ENCODE measurements at places on chromosomes 16 and 17. TPM values are rescaled to one million over a fixed set of nuclear protein-coding genes. Genes with fewer than 3 reads are reported as not detected.

DNA sequence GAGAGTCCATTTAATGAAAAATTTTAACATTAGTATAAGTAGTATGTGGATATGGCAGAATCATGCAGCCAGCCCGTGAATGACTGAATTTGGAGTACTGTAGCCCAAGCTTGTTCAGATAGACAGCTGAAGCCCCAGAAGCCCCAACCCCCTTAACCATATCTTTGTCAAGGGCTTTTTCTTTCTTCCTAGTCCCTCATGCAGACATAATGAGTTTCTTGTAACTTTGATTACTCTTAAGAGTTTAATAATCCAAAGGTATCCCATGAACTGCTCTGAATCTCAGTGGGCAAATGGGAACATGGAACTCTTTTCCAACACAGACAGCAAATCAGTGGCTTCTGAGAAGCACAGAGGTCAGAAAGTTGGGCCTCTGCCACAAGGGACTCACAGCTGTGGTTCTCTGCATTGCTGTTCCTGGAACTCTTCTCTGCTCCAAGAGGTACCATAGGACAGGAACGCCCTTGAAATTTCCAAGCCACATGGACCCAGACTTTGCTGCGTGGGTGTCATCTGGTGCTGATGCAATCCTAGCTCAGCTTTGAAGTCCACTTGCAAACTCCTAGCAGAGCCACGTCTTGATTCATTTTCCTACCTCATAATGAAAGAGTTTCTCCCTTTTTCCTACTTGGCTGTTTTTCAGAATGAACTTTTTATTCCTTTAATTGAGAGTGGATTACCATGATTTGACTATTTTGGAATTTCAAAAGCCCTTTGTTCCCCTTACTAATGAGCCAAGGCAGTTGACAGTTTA lies 18.1 kb downstream of the LYRM1 start:
- no peak for DNase-seq
- H3K27me3 ChIP-seq = no peaks in the 10 kb centered on the region
- H3K4me1 ChIP-seq = peaks cover 5% of the 10 kb centered on the region

GRCh38 chr17:72622661-72623433 lies 469.6 kb downstream of the SLC39A11 start:
- no peaks in the 10 kb centered on the region for H3K27me3 ChIP-seq
- H3K4me3 ChIP-seq = no peak overlapping the region
- H3K4me1 ChIP-seq = no peaks in the 10 kb centered on the region
- H3K27ac ChIP-seq = no peak overlapping the region

GRCh38 chr17:78128551-78129350 lies at the start of gene TMC6:
Gene TMC6 (minus strand): TSS chr17:78128755. CDS start chr17:78126832, 1,923 bp downstream.
- H3K36me3 ChIP-seq = no peaks in the 10 kb centered on the region
- no peaks in the 10 kb centered on the region for H3K27me3 ChIP-seq
- no peaks in the 10 kb centered on the region for H3K4me1 ChIP-seq
- no peak for DNase-seq
- peak within 1 kb of the TSS; percentile 46 for H3K4me3 ChIP-seq
- no peak within 1 kb of the TSS for H3K27ac ChIP-seq

DNA sequence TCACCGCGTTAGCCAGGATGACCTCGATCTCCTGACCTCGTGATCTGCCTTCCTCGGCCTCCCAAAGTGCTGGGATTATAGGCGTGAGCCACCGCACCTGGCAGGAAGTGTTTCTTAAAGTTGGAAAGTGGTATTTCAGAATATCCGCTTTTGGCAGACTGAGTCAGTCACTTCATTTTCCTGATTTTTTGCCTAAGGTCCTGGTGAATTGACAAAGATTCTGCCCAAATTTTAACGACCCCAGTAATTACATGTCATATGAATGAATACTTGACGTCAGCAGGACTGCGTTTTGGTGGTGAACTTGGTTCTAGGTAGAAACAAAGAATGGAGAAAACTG lies 4.5 kb upstream of the BRCA1 start:
- no peaks in the 10 kb centered on the region for H3K36me3 ChIP-seq
- peaks cover 8% of the 10 kb centered on the region for H3K4me1 ChIP-seq
- H3K4me3 ChIP-seq = no peak overlapping the region
- H3K27ac ChIP-seq = peak overlapping the region; percentile 63

GRCh38 chr17:17751489-17752088 lies 70.3 kb downstream of the RAI1 start:
- H3K4me1 ChIP-seq = peaks cover 9% of the 10 kb centered on the region
- no peak for DNase-seq
- H3K4me3 ChIP-seq = peak overlapping the region; percentile 20

GRCh38 chr17:32349503-32349853 lies 479 bp upstream of the ZNF207 start:
- DNase-seq = no peak
- peaks cover 10% of the 10 kb centered on the region for H3K4me1 ChIP-seq

- H3K4me1 ChIP-seq = no peaks in the 10 kb centered on the region
- H3K36me3 ChIP-seq = no peaks in the 10 kb centered on the region
- no peak for DNase-seq
- no peak overlapping the region for H3K27ac ChIP-seq
- H3K27me3 ChIP-seq = no peaks in the 10 kb centered on the region
- H3K4me3 ChIP-seq = no peak overlapping the region
Measured at GRCh38 chr16:19162085-19162484, 6.0 kb upstream of the SYT17 start.

GRCh38 chr16:68064791-68065365 lies 20.3 kb upstream of the NFATC3 start:
- no peaks in the 10 kb centered on the region for H3K27me3 ChIP-seq
- no peak overlapping the region for H3K27ac ChIP-seq
- H3K4me3 ChIP-seq = no peak overlapping the region
- peaks cover 5% of the 10 kb centered on the region for H3K4me1 ChIP-seq

GRCh38 chr17:77256710-77257109 lies 115.9 kb downstream of the SEC14L1 start:
- DNase-seq = no peak
- no peaks in the 10 kb centered on the region for H3K36me3 ChIP-seq
- no peak overlapping the region for H3K4me3 ChIP-seq

DNA sequence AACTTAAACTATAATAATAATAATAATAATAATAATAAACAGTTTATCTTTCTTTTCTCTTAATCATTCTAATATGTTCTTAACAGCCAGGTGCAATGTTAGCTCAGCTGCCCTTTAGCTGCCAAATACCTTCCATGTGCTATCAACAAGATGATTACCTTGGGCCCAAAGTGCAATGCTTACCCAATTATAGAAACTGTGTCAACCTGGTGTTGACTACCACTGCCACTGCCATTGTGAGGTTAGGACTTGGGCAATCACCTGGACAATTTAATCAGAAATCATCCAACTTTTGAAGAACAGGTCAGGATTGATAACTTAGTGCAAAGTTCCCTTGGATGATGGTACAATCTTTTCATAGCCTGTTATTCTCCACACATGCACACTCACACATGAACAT lies 371.8 kb upstream of the SALL1 start:
- H3K4me1 ChIP-seq = peaks cover 1% of the 10 kb centered on the region
- H3K27me3 ChIP-seq = no peaks in the 10 kb centered on the region
- no peak overlapping the region for H3K4me3 ChIP-seq
- no peak for DNase-seq
- H3K27ac ChIP-seq = no peak overlapping the region

- no peak overlapping the region for H3K27ac ChIP-seq
- H3K4me3 ChIP-seq = no peak overlapping the region
- H3K4me1 ChIP-seq = no peaks in the 10 kb centered on the region
- H3K36me3 ChIP-seq = no peaks in the 10 kb centered on the region
- DNase-seq = no peak
Measured at GRCh38 chr17:28443901-28444638, 29.4 kb upstream of the SLC13A2 start.

GRCh38 chr17:14904386-14904785 lies 360.7 kb downstream of the PMP22 start:
- no peaks in the 10 kb centered on the region for H3K4me1 ChIP-seq
- H3K4me3 ChIP-seq = no peak overlapping the region
- H3K36me3 ChIP-seq = no peaks in the 10 kb centered on the region
- DNase-seq = no peak
- no peak overlapping the region for H3K27ac ChIP-seq

- H3K4me3 ChIP-seq = no peak overlapping the region
- H3K4me1 ChIP-seq = no peaks in the 10 kb centered on the region
- H3K36me3 ChIP-seq = no peaks in the 10 kb centered on the region
- H3K27ac ChIP-seq = no peak overlapping the region
- no peak for DNase-seq
Measured at GRCh38 chr17:45907750-45908395, 13.5 kb downstream of the MAPT start.

DNA sequence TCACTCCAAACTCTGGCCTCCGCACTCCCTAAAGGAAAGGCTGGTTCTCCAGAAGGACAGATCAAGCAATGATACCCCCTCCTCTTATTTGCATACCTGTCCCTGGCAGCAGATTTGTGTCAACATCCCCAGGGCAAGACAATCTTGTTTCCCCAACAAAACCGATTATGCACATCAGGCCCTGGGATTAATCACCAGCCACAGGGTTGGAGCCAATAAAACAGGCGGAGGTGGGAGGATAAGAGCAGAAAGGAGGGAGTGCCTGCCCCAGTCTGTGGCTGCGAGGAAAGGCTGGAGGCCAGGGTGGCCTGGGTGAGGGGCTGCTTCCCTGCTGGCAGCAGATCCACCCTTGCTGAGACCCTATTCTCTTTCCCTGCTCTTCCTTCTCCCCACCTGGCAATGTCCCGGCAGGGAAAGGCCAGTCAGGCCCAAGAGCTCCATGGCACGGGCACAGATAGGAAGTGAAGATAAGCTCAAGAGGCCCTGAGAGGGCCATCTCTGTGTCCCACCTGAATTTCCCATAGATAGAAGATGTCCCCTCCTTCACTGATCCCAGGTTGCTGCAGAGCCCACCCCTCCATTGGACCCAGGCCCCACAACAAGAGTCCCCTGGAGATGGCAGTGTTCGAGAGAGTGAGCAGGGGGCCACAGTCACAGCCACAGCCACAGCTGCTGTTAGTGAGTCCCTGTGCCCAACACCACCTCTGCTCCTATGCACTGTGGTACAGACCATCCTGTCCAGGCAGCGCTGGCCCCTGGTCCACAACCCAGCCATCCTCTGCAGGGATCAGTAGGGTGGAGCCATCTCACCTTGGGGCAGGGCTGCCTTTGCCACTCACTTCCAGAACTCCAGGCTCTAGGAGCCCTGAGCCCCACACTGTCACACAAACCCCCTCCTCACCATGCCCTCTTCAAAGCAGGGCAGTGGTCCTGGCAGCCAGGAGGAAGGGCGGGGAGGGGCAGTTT lies 137.5 kb downstream of the SDK2 start:
- no peaks in the 10 kb centered on the region for H3K27me3 ChIP-seq
- H3K4me1 ChIP-seq = no peaks in the 10 kb centered on the region
- H3K4me3 ChIP-seq = no peak overlapping the region
- no peak for DNase-seq

GRCh38 chr17:28416703-28417311 lies 10.8 kb upstream of the SLC46A1 start:
- no peaks in the 10 kb centered on the region for H3K36me3 ChIP-seq
- no peaks in the 10 kb centered on the region for H3K27me3 ChIP-seq
- no peak for DNase-seq

DNA sequence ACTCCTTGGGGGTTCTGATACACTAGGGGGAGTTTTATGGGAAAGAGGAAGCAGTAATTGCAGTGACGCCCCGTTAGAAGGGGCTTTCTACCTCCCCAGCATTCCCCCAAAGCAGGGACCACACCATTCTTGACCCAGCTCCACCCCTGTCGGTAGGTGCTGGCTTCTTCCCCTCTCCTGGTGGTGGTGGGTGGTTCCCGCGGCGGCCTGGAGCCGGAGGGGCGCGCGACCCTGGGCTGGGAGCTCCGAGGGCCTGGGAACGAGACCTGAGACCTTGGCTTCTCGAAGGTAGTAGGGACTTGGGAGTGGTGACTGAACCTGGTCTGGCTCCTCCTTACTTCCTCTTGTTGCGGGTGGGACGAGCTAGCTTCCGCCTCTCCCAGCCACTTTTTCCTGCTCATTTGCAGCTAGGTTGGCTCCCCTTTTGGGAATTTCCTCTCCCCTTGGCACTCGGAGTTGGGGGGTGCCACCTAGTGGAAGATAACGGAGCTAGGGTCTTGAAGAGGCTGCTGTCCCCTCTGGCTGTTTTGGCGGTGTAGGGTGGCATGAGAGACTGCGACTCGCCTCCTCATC lies 438 bp downstream of the GRN start:
- peaks cover 5% of the 10 kb centered on the region for H3K4me1 ChIP-seq
- H3K36me3 ChIP-seq = no peaks in the 10 kb centered on the region
- H3K27ac ChIP-seq = peak overlapping the region; percentile 78
- H3K27me3 ChIP-seq = no peaks in the 10 kb centered on the region

GRCh38 chr17:34375426-34375997 lies 12.5 kb upstream of the CCL1 start:
- no peaks in the 10 kb centered on the region for H3K4me1 ChIP-seq
- H3K27ac ChIP-seq = no peak overlapping the region
- H3K27me3 ChIP-seq = no peaks in the 10 kb centered on the region
- DNase-seq = no peak
- H3K4me3 ChIP-seq = no peak overlapping the region

- no peaks in the 10 kb centered on the region for H3K27me3 ChIP-seq
- H3K27ac ChIP-seq = no peak overlapping the region
- no peaks in the 10 kb centered on the region for H3K36me3 ChIP-seq
- no peaks in the 10 kb centered on the region for H3K4me1 ChIP-seq
- peak; percentile 13 for DNase-seq
Measured at GRCh38 chr16:2897110-2897509, 14.1 kb downstream of the FLYWCH2 start.

GRCh38 chr16:27729516-27730304 lies 179.8 kb downstream of the KATNIP start:
- H3K27me3 ChIP-seq = no peaks in the 10 kb centered on the region
- no peak for DNase-seq
- no peak overlapping the region for H3K4me3 ChIP-seq
- H3K36me3 ChIP-seq = no peaks in the 10 kb centered on the region
- H3K4me1 ChIP-seq = no peaks in the 10 kb centered on the region

ZCCHC14 gene
- 18.0 TPM for total RNA-seq

OVCA2 gene
- total RNA-seq = 19.1 TPM

UTS2R gene
- total RNA-seq = not detected

KRT40 gene
- not detected for total RNA-seq

C17orf113 gene
- total RNA-seq = 2.3 TPM

CACNG3 gene
- not detected for total RNA-seq

CD68 gene
- 5.2 TPM for total RNA-seq

EPOP gene
- 1.7 TPM for total RNA-seq

SDR42E2 gene
- total RNA-seq = 0.32 TPM

TEKT5 gene
- not detected for total RNA-seq
